ENCODE measurements at places on chromosomes 5 and 9.

DNA sequence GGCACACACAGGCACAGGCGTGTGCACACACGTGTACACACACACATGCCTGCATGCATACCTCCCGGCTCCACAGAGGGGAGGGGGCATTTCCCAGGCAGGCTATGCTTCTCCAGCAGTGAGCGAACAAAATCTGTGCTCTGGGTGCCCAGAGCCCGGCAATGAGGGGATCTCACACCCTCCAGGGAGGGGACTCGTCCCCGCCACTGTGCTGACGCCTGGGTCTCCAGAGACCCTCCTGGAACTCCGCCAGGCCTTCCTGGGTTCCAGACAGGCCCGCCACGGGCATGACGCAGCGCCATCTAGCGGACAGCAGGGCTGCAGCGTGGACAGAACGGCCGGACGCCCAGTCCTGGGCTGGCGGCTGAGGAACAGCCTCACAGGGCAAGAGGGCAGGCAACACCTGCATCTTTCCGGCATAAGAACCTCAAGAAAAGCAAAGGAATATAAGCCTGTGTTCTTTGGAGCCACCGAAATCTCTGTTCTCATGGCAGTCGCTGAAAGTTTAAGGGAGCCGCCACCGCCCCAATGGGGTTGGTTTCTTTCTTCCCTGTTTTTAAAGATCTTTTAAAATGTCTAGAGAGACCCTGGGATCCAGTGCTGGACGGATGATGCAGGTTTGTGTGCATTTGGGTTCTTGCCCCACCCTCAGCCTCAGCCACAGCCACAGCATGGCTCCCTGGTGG lies 135.6 kb upstream of the PPP1R26 start:
- DNase-seq = peak; percentile 76

DNA sequence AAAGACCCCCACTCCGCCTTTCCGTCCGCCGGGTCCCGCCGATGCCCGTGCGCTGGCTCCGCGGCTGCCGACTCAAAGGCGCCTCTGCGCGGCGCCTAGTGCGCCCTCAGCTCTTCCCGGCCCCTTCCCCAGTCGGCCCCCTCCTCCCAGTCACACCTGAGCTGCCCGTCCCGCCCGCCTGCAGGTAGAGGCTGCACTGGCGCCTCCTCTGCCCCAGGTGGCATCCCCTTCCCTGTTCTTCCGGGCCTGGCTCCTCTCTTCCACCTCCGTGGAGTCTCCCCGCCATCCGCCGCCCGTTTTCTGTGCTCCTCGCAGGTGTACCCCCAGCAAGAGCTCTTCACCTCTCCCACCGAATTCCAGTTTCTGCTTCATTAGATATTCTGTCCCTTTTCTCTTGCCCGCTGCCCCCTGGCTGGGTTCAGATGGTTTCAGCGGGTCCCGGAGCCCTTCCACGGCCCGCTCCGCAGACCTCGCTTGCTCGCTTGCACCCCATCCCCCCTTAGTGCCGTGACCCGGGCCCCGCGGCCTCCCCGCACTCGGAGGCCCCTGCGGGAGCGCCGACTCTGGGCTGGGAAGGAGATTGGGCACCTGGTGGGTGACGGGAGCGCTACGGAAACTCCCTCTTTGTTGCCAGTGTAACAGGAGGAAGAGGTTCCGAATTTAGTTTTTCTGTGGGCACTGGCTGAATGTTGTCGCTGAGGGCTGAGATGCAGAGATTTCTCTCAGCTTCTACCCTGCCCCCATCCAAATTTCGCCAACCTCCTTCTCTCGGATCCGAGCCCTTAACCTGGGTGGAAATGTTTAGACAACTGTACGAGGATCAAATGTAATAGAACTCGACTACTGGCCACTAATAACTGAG lies 809 bp downstream of the SLC44A1 start:
- peak; percentile 69 for DNase-seq

DNA sequence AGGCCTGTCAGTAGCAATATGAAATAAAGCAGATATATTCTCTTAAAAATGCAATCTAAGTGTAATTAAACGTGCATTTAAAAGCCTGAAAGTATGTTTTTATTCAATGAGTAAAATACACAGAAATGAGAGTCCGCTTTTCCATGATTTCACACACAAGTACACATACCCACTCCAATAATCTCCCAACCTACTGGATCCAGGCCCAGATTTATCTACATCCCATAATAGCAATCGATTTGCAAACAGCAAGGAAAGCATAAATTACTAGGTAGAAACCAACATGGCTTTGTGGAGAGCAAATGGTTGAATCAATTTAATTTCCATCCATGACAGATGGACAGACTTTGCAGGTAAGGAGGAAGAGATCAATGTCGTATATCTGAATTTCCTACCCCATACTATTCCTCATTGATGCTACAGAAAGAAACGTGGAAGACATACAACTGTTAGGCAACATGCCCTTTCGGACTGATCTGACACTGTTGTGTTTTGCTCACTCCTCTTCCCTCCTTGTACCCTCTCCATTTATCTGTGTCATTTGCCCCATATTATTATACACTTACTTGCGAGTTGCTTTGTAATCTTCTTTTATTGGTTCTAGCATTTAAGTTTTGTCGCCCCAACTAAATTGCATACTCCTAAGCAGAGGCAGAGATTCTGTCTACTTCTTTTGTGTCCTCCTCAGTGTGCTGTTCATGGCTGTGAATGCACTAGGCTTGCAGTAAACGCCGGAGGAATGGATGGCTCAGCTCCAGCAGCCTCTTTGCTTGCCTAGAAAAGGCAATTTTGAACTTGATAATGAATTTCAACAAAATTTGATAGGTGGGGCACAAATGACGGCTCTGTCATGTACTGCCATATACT lies 133.6 kb downstream of the NFIB start:
- DNase-seq = no peak

DNA sequence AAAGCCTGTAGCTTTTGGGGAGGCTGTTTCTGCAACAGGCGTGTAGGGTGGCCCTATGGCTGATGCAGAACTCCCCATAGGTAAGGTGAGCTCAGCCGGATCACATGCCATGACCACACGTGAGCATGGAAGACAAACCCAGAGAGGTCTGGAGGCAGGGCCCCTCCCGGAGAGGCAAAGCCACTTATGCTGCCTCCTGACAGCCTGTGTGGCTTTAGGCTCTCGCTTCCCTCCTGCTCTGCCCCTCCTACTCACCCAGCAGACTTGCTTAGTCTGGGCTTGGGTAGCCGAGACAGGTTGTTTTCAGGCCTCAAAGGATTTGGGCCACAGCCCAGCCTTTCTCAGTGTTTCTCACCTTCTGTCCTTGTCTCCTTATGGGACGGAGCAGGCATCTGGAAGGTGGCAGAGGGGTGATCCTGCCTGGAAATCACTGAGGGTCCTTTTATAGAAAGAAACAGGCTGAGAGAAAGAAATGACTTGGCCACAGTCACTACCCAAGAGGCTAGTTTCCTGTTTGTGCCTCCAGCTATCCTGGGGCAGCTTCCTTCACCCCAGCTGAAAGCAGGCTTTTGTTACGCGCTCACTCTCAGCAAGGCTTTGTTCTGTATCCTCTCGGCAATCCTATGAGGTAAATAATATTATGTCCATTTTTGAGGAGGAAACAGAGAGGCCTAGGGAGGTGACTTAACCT lies 89.9 kb downstream of the DAB2IP start:
- DNase-seq = no peak

DNA sequence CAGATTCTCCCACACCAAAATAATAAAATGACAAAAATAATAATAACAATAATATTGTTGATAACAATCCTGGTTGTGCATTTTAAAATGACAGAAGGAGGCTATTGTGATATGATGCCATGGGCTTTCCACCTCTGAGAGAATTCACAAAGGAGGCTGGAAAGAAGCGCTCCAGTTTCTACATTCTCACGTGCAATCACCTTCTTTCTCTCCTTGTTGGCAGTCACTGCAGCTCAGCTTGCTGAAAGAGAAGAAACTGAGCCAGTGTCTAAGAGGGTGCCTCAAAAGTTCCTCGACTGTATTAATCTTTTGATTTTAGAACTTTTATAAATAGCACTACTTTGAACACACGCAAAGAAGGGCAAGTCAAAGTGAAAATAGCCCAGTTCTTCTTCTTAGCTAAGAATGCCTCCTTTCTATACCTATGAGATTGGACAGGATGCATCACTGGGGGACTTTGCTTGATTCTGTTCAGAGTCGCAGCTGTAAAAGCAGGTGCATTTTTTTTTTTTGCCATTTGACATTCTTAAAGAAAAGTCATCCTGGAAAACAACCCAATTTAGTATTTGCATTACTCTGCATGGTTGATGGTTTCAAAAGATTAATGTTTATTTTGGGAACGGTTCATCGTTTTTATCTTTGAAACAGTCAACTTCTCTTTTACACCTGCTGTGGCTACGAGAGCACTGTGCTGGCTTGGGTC lies 12.4 kb upstream of the SUB1 start:
- peak; percentile 70 for DNase-seq

DNA sequence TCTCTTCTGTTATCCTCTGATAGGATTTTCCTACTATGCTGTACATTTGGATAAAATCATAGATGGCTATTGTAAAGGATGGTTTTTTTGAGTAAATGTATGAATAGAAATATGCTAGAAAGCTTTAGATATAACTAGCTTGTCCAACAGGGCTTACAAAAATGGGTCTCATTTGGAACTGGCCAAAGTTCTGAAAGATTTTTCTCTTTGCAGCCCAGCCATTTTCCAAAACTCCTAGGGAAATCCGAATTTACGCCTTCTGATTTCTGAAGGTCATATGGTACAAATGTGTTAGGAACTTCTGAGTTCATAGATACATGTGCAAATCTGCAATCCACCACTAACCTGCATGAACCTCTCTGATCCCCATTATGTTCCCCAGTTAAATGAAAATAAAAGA lies 603.9 kb upstream of the C9orf72 start:
- no peak for DNase-seq

- no peak for DNase-seq
These were observed 230.9 kb upstream of the NFIL3 start for GRCh38 chr9:91654527-91654926.

GRCh38 chr9:70177121-70177520 lies 81.7 kb upstream of the SMC5 start:
- DNase-seq = no peak

GRCh38 chr5:106910486-106910885 lies 760.3 kb downstream of the EFNA5 start:
- no peak for DNase-seq

DNA sequence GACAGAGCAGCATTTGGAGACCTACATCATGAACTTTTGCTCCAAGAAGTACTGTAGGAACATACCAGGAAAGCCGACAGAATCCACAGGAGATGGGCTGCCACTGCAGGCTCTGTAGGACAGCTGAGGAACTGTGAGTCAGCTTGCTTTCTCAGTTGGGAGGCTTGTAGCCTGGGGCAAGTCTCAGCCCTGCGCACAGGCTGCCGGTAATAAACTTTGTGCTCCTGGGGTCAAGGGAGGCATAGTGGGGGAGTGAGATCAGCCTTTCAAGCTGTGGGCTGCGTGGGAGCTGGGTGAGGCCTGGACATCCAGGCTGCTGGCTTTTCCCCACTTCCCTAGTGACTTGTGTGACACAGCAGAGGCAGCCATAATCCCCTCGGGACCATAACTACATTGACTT lies 718.0 kb upstream of the CDH10 start:
- DNase-seq = no peak

GRCh38 chr5:135221696-135222095 lies 177.3 kb downstream of the MACROH2A1 start:
- no peak for DNase-seq

DNA sequence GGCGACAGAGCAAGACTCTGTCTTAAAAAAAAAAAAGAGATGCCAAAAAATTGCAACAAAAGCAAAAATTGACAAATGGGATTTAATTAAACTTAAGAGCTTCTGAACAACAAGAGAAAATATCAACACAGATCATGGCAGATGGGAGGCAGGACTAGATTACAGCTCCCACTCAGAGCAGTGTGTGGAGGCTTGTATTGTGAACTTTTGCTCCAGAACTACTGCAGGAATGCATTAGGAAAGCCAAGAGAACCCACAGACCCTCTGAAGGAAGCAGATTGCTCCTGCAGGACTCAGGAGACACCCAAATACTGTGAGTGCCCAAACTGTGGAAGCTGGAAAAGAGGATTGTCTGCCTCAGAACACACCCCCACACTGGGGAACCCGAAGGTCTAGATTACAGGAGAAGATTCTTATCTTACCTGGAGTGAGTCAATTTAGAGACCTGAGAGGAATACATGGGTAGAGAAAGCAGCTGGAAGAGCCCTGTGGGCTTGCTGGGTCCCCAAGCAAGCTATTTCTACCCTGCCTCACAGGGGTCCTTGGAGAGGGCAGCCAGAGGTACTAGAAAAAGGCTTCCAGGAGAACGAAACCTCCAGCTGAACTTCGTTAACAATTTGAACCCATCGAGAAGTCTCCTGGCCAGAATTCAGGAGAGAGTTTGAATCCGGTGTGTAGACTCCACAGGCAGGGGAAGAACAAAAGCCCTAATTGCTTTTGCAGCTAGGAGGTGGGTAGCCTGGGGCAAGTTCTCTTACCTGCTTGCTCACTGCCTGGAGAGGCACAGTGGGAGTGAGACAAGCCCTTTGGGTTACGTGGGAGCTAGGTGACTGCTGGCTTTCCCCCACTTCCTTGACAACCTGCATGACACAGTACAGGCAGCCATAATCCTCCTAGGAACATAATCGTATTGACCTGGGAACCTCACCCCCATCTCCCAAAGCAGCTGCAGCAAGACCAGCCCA lies 593.4 kb upstream of the RGMB start:
- no peak for DNase-seq

DNA sequence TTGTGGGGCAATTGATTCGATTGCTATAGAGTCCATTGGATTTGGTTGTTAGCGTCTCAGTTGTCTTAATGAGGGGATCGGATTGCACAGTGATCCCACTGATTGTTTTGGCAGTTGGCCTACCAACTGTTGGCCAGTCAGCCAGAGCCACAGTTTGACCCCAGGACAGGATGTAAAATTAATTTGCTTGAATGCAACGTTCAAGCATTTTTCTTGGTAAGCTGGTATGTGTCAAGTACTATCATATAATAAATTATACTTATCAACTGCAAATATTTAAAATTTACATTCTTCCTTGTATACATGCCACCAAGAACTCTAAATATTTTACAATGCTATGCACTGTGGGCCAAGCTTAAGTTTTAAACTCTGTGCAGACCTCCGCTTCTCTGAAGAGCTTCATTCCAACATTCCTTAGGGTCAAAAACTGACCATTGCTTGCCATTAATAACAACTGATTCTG lies 80.4 kb upstream of the OSMR start:
- no peak for DNase-seq

DNA sequence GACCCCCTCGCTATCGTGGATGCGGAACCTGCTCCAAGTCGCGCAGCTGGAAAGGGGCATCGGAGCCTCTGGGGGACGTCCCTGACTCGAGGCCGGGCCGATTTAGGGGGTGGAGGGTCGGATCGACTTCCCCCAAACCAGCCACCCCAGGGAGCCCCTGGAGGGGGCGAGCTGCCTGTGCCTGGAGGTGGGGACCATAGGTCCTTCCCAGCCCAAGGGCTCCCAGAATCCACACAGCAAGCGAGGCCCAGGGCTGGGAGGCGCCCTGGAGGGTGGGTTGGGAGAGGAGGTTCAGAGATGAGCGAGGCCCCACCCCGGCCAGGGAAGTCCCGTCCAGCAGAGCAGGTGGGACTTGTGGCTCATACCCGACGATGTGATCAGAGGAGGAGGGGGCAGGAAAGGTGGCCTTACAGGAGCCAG lies 147.6 kb downstream of the GAPVD1 start:
- DNase-seq = no peak

All from RPMI8226 (cell line).